ENCODE measurements at places on chromosomes 16 and 17.

GRCh38 chr17:50904518-50905459, 38.6 kb upstream of the TOB1 start:
- DNase-seq = no peak

DNA sequence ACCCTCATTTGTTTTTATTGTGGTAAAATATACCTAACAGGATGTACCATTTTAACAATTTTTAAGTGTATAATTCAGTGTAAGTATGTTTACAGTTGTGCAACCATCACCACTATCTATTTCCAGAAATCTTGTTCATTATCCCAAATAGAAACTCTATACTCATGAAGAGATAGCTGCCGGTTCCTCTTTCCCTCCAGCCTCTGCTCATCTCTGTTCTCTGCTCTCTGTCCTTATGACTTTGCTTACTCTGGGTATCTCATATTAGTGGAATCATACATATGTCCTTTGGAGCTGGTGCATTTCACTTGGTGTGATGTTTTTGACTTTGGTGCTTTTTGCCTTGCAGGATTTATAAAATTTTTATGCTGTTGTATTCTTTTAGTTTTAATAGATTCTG, 19.4 kb downstream of the CYLD start:
- no peak for DNase-seq

DNA sequence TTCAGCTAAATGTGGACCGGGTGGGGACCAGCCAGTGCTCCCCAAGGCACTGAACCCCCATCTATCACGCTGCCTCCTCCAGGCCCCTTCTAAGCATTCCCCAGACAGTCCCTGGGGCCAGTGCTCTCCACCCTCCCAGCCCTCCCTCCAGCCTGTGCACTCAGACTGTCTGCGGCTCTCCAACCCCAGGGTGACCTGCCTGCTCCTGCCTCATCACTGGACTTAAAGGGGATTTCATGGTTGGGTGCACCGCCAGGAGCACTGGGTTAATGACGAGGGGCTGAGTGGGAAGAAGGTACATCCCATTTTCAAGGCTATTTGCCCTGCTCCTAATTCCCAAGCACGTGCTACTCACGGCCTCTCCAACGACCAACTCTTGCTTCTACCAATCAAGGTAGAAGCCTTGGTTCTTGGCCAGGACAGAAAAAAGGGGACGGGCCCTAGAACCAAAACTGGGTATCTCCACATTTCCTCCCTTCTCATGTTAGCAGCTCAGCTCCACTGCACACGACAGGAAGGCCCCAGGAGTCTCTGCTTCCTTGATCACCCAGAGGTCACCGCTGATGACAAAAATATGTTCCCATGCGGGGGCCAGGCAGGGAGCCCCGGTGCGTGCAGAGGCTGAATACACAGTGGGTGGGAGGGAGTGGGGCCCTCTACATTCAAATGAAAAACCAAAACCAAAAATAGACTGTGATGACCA, 3.5 kb upstream of the ABR start:
- DNase-seq = no peak

DNA sequence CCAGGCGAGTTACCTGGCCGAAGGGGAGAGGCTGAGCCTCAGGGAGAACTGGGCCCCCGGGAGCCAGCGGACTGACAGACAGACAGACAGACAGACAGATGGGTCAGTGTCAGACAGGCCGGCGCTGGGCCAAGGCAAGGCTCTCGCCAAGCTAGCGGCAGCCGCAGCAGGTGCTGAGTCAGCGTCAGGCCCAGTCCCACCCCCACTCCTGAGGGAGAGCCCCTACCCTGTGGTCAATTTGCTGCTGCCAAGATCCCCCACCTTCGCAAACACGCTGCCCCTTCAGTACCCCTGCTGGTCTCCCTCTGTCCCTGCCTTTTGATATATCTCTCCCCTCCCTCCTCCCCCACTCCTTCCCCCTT, 1.5 kb downstream of the FGF11 start:
- no peak for DNase-seq

GRCh38 chr17:10059684-10060211, 138.7 kb downstream of the GAS7 start:
- no peak for DNase-seq

- no peak for DNase-seq
Observed at GRCh38 chr17:64123114-64123513, 6.8 kb downstream of the ERN1 start.
